ENCODE measurements at places on chromosomes 5 and 9.
A peak's percentile ranks its signal among the peaks of the same experiment; 100 is the strongest.

DNA sequence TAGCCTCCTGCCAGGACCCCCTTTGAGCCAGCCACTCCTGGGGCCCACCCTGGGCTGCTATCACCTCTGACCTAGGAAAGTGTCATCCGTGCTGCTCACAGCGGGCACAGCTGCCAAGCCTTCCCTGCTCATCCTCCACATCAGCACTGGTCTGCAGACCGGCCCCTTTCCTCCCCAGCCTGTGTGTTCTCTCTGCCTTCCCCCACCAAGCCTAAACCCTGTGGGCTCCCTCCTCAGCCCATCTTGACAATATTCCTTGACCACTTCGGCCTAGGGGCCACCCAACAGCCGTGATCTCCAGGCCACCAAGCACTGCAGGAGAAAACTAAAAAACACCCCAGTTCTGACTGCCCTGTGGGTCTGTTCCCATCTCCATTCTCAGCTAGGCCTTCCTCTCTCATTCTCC is 135.1 kb downstream of the DAB2IP start:
- DNase-seq: no peak

GRCh38 chr5:98330871-98331270 is 442.6 kb upstream of the RGMB start:
- DNase-seq: no peak

GRCh38 chr5:135993880-135994636 is 34.7 kb upstream of the TGFBI start:
- no peak for DNase-seq

- DNase-seq: no peak
These were observed 929.8 kb downstream of the CDH18 start for GRCh38 chr5:19058216-19058615.

GRCh38 chr9:120336021-120336752 is 243.8 kb downstream of the CDK5RAP2 start:
- no peak for DNase-seq

GRCh38 chr5:55176176-55176818 is 3.3 kb upstream of the CDC20B start:
- DNase-seq: peak; percentile 73

- no peak for DNase-seq
These were observed 41.2 kb upstream of the IPPK start for GRCh38 chr9:92711146-92711545.

DNA sequence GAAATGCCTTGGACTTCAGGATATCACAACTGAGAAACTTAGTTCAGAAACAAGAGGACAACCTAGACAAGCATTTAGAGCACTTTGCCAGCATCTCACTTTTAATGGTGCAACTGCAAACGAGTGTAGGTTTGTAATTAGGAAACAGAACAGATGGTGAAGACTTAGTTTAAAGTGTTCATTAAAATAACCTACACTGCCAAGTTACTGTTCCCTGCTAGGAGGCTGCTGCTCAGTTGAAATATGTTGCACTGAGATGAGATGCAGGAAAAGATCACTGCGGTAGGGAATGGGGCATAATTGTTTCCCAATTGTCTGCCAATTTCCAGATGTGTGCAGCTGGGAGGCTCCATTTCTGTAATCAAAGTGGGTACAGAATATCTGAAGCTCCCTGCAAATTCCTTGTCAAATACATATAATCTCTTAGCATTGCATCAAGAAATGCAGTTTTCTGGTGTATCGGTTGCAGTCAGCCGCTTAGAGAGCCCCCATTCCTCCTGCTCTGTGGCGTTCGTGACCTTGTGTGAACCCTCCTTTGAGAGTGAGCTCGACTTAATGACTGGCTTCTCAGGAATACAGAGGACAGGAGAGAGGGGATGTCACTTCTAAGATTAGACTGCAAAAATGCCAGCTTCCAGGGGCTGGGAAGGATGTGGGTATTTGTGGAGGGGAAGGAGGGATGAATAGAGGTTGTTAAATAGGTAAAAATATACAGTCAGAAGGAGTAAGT is 448.9 kb downstream of the MED10 start:
- DNase-seq: peak; percentile 97

DNA sequence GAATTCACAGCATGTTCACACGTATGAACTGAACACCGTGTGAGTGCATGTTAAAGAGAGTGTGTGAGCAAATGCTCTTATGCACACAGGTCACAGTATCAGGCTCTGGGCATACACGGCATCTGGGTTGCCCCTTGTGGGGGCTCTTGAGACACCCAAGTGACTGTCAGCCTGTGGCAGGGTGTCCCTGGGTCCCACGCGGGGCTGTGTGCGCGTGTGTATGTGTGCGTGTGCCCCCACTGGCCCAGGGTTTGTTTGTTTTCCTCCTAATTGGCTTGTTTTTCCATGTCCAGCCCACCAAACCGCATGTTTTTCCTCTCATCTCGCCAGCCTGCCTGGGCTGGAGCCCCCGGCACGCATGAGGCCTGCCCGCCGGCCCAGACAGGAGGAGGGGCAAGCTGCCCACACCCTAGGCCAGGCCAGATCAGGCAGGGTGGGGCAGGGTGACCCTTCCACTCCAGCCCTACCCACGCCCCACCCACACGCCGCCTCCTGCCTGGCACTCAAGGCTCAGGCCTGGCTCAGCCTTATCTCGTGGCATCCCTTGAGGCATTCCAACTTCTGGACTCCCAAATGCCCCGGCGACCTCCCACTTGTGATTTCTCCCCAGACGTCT is 28.8 kb downstream of the CNTFR start:
- no peak for DNase-seq

DNA sequence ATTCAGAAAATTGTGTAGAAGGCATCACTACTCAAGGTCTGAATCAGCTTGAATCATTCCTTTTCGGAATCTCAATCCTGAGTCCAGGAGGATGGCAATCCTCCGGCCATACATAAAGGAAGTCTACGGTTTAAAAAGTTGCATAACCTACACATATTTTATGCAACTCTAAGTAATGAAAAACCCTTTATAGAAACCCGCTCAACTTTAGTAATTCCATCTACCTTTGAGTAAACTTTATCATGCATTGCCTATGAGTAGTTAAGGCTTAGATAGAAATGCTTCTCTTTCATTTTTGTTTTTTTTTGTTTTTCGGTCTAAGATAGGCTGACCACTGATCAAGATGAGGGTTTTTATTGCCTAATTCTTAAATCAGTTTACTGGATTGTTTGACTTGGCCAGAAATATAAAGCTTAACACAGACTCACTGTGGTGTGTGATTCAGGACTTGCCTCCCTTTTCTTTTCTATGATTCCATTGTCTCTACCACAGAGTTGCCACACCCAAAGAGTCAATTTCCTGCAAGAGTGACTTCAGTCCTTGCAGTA is 85.0 kb downstream of the LURAP1L start:
- no peak for DNase-seq

- DNase-seq: no peak
These were observed 43.8 kb upstream of the SUSD1 start for GRCh38 chr9:112218908-112219307.

GRCh38 chr5:862367-863243 is 11.8 kb upstream of the ZDHHC11 start:
- DNase-seq: no peak

- no peak for DNase-seq
These were observed 21.1 kb downstream of the PITX1 start for GRCh38 chr5:135012951-135013391.

DNA sequence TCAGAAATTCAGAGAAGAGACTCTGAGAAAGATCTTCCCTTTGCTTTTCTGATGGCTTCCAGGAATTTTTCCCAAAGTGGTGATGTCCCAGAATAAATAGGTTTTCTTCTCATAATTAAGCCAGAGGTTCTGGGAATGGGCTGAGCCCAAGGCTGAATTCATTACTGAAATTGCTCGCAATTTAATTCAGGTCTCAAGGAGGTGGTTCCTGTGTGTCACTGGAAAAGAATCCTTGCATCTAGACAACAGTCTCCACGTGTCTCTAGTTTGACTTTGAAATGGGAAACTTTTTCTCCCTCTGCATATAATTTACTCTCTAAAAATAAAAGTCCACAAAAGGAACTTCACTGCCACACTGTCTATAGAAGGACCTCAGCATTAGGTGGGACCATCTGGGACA is 27.8 kb upstream of the STX17 start:
- no peak for DNase-seq

DNA sequence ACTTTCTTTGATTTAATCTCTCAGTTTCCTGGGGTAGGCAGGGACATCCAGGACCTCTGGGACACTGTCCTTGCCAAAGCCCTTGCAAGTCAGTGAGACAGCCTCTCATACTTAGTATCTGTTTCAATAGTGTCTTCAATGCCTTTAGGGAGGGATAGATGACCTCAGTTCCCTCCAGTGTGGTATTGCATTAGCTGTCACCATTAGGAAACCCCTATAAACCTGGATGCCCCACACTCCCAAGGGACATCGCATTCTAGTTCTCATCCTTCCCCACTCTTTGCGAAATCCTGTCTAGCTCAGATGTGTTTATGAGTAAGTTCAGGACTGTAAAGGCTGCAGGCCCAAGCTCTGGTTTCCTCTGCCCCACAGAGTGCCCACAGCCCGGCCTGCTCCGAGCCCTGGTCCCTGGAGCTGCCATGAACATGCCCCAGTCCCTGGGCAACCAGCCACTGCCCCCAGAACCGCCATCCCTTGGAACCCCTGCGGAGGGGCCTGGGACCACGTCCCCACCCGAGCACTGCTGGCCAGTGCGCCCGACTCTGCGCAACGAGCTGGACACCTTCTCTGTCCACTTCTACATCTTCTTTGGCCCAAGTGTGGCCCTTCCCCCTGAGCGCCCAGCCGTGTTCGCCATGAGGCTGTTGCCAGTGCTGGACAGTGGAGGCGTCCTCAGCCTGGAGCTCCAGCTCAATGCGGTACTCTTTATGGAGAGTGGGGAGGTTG is 13.2 kb downstream of the TMEM8B start:
- no peak for DNase-seq

DNA sequence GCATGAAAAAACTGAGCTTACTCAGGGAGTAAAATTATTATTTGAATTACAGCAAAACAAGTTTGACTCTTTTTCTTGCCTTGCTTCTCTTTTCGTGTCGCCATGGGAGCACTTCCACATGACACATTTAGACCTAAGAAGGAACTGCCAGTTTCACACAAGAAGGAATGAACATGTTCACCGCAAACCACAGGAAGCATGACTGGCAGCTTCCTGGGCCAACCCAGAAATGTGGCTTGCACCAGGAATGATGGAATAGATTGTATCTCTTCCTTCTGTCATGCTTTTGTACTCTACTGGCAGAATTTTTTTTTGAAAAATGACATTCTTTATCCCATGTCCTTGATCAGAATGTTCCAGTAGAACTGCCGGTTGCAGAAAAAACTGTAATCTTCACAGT is 32.9 kb upstream of the MAN2A1 start:
- peak; percentile 9 for DNase-seq

- DNase-seq: no peak
These were observed 478.5 kb upstream of the SMARCA2 start for GRCh38 chr9:1536522-1537170.

DNA sequence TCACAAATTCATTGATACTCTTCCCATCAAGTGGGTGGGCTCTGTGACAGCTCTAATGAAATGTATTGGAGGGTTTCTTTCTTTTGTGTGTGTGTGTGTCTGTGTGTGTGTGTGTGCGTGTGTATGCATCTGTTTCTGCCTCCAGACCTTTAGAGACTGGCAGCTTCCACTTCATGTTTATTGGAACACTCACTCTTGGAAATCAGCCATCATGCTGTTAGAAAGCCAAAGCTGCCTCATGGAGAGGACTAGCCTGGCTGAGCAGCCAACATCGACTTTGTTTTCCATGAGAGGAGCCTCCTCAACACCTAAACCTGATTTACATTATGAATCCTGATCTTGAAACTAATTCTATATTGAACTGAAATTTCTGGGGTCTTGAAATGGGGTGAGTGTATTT is 128.5 kb upstream of the FAM174A start:
- peak; percentile 61 for DNase-seq

DNA sequence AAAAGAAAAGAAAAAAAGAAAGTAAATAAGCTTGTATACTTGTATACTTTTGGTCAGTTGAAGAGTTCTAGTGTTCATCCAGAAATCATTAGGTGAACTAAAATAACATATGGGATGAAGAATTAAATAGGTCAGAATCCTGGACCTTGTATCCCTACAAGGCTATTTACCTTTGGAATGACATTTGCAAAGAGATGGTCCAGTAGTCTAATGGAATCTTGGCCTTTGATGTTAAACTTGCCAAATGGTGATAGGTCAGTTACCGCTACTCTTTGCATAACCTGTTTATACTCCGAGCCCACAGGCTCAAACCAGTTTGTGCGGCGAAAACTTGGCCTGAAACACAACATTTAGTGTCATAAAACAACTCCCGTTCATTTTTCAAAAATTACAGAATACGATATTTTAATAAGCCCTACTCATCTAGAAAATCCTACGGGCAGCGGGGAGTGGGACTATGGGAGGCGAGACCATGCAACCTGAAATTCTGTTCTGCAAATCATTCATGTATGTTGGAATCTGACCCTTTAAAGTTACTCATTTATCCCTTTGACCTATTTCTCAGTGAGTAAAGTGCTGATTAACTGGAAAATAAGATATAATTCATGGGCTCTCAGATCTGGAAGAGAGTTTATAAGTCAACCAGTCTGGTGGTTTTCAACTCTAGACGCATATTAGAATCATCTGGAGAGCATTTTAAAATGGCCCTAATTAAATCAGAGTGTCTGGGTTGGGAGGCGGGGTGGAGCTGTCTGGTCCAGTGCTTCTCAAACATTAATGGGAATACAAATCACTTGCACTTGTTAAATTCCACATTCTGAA is 38.6 kb downstream of the DMGDH start:
- DNase-seq: no peak

GRCh38 chr5:140548791-140549190 is 1.3 kb downstream of the EIF4EBP3 start:
- DNase-seq: no peak

GRCh38 chr9:111679199-111679598 is 17.8 kb downstream of the GNG10 start:
- DNase-seq: no peak

- DNase-seq: no peak
These were observed 81.9 kb downstream of the COL27A1 start for GRCh38 chr9:114237247-114237646.

GRCh38 chr5:21834863-21835262 is 1018.3 kb downstream of the CDH12 start:
- DNase-seq: no peak

- no peak for DNase-seq
These were observed 142.8 kb downstream of the BARX1 start for GRCh38 chr9:93812410-93812668.

Measured in brain (organoid and tissue), 16 donors.